Hematopoietic multipotent progenitor cell treated with erythropoietin and hydrocortisone succinate and interleukin-3 and kit ligand, for 8 days (in vitro differentiated cells): ENCODE measurements at places on chromosomes 3 and 15.

GRCh38 chr3:42712344-42712648, 9.7 kb upstream of the HHATL start:
- DNase-seq = no peak

GRCh38 chr15:49674370-49674769, 53.5 kb downstream of the DTWD1 start:
- no peak for DNase-seq

- no peak for DNase-seq
Measured at GRCh38 chr3:172257648-172258400, 190.4 kb downstream of the GHSR start.

DNA sequence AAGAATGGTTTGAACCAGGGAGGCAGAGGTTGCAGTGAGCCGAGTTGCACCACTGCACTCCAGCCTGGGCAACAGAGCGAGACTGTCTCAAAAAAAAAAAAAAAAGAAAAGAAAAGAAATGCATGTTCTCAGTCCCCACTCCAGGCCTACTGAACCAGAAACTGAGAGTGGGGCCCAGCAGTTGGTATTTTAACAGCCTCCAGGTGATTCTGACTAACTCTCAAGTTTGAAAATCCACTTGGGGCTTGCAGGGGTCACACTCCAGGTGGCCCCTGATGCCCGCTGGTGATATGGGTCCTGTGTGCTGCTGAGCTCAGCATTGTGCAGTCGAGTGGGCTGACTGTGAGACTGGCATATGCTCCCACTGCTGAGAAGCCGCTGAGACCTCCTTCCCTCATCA, 133.7 kb upstream of the C2CD4B start:
- no peak for DNase-seq

DNA sequence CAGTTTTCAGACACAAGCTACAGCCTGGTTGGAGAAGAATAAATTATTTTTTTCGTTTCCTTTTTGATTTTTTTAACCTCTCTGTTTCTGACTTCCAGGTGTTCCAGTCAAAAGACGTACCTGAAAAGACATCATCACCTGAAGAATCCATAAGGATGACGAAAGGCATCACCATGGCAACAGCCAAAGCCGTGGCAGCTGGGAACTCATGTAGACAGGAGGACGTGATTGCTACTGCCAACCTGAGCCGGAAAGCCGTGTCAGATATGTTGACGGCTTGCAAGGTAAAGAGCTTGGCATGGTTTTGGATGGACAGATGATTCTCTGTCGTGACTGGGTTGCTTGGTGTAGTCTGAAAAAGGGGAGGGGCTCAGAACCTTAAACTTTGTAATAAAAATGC, 237.0 kb upstream of the TPM1 start:
- no peak for DNase-seq

GRCh38 chr3:87145553-87145952, 81.6 kb upstream of the CHMP2B start:
- peak; percentile 44 for DNase-seq

GRCh38 chr3:45575386-45575923, 19.1 kb upstream of the LIMD1 start:
- DNase-seq = peak; percentile 30

- DNase-seq = peak; percentile 54
Measured at GRCh38 chr3:57654267-57654666, 38.6 kb downstream of the DENND6A start.

DNA sequence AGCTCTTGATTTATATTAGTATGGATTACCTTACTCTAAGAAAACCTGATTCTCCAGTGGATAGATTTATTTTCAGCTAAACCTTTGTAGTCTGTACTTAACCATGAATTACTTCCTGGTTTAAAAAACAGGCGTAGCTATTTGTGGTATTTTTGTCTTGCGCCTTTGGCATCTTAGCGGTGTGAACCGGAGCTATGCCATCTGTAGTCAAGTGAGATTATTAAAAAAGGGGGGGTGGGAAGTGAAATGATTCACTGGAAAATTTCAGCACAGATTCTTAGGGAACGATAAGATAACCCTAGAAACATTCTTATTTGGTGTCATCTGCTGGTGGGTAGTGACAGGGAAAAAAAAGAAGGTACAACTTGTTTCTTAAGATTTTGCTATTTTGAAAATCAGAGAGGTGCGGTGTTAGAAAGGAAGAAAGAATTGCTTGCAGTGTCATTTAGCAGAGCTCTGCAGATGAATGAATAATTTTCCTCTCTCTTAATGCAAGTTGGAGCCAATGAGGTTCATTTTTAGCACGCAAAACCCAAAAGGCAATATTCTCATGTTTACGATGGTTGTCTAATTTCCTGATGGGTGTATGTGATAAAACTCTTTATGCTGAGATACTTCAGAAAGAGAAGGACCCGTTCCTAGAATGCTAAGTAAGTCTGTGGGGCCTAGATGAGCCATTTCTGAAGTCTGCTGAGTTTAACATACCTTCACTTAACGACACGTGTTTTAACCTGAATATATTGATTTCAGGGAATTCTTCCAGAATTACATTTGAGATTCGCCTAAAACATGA, 44.0 kb downstream of the PSMD6 start:
- peak; percentile 41 for DNase-seq

DNA sequence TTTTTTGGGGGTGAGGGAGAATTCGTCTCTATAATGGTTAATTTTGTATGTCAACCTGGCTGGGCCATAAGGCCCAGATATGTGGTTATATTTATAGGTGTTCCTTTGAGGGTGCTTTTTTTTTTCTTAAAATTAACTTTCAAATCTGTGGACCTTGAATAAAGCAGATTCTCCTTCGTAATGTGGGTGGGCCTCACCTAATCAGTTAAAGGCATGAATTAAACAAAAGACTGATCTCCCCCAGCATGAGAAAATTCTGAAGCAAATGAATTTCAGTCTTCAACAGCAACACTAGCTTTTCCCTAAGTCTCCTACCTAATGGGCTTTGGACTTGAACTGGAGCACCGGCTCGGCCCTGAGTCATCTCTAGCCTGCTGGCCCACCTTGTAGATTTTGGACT, 77.4 kb downstream of the GMNC start:
- DNase-seq = no peak

GRCh38 chr3:2810723-2811122, 299.5 kb downstream of the IL5RA start:
- DNase-seq = no peak

GRCh38 chr3:171749124-171749523, 61.2 kb downstream of the PLD1 start:
- no peak for DNase-seq

GRCh38 chr15:58538901-58539300, 107.1 kb downstream of the LIPC start:
- DNase-seq = no peak

GRCh38 chr15:71198846-71199245, 83.6 kb downstream of the THSD4 start:
- no peak for DNase-seq

DNA sequence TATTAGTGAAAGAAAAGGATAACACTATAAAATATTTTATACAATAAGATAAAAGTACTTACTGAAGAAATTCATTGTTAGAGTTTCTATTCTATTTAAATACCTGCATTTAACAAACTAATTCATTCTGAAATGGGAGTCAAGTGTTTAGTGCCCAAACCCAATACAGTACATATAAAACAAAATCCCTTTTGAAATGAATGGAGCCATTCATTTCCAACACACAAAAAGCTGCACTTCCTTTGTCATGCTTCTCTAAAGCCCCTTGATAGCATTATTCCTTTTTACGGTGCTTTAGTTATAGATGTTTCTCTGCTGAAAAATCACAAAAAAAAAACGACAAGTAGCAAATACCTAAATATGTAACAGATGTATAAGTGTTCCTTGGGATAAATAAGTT, 596.3 kb downstream of the ZIC1 start:
- DNase-seq = no peak

DNA sequence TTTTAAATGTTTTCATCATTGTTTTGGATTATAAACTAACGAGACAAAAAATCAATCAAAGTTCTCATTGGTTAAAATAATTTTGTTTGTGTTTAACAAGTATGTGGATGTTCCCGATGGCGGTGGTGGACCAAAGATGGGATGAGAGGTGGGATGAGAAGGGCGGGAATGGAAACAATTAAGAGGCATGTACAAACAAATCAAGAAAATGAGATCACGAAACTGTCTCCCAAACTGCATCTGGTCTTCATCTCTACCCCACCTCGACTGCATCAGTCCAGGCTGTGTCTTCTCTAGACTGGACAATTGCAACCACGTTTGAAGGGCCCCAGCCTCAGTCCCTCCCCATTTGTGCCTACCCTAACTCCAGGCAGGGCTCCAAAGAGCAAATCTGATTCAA, 56.1 kb downstream of the SLC12A8 start:
- no peak for DNase-seq

DNA sequence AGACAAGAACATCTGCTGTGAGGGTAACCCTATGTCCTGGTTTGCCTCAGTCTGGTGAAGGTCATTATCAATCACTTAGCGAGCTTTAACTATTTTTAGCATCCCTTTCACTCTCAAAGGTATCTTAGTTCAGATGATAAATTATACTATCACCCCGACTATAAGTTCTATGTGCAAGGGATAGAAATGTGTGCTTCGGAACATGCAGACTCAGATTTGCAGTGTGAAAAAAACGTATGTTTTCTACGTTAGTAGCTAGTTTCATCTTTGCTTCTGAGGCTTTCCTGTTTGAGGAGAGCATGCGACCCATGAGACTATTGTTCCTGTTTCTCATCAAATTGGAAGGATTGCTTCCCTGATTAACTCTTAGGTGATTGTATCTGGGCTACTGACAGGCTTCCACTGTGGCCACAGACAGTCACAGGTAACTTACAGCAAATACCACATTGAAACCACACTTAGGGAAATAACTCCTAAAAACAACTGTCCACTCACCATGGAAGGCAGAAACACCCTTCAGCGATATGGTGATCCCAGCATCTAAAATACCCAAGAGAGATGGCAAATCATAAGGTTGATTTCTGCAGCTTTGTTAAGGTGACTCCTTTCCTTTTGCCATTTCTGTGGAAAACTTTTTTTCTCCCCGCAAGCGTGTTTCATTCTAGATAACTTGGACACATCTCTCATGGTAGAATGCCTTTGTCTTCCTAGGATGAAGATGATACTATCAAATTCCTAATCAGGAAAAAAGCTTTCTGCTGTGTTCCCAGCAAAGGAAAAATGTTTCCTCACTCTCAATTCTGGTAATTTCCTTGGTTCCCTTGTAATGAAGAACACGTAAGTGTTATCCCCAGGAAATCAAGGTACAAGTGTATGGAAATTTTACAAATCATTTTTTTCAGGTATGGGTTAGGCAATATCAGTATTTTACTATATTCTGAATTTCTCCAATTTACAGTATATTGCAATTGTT, 5.2 kb downstream of the GCSAM start:
- no peak for DNase-seq

DNA sequence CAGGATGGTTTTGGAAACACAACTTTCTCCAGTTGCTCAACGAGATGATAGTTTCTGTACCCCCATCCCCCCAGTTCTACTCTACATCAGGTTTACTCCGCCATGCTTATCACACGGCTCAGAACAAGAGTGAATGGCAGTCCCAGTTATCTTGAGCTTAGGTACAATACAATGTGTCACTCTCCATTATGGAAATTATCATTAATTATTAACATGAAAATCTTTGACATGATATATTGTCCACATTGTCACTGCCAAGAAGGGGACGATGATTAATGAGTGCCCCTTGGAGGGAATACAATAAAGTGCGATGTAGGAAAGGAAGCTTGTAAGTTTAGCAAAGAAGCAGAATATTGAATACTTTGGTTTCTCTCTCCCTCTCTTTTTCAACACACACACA, 252.6 kb upstream of the CFAP20DC start:
- no peak for DNase-seq

DNA sequence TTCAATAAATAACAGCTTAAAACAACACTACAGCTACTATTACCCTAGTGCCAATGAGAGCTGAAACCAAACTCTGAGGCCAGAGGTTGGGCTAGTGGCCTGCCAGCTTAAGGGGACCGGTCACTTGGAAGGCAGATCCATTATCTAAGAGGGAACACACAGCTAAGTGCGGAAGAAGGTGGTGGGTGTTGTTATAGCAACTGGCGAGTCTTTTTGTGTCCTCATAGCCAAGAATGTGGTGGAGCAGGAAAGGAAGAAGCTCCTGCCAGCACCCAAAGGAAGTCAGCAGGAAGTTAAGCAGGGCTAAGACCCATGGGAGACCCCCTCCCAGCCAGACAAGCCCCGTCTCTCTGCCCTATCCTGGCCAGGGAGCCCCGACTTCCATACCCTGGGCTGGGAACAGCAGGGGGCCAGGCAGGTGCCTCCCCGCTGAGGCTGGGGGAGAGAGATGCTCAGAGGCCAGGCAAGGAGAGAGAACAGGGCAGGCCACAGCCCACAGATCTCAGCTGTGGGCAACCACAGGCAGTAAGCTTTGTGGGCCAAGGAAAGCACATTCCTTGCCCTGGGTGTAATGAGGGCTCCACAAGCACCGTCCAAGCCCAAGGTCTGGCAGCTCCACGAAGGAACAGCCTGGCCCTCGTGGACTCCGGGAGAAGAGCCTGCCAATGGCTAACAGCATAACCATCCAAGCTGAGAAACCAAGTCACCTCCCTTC, 34.0 kb upstream of the HRH1 start:
- DNase-seq = no peak

DNA sequence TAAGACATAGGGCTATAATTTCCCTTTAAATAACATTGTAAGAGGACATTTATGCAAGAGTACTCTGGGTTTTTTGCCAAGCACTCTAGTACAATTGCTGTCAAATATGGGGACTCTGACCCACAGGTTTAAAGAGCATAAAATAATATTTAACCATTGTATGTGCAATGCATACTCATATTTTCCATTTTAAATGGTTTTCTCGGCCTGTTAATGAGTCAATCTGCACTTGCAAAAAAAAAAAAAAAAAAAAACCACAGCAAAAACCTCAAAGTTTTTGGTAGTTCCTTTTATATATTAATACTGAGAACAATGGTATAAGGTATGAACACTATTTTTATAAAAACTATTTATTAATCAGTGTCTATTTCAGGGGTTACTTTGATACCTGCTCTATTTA, 304.0 kb upstream of the CBLB start:
- DNase-seq = no peak

DNA sequence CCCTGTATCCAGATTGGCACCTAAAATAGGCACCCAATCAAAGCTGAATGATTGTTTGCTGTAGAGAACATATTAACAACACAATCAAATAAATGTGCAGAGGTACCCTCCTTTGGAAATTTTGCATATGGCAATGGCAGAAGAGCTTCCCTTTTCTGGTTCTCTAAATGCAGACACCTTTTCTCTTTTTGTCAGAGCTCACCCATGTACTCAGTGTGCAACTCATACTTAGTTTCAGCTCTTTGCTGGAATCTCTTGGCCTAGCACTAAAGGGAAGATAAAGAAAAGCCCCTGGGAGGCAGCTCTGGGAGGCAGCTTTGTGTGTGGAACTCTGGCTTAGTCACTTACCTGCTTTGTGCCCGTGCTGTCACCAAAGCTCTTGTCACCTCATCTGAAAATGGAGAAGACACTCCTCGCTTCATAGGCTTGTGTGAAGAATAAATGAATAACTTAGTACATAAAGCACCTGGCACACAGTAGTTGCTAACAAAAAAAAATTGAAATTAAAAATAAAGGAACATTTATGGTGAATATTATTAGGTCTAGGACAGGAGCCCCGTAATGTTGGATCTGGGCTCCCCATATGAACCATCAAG, 28.8 kb downstream of the ST6GAL1 start:
- no peak for DNase-seq

- DNase-seq = no peak
Measured at GRCh38 chr3:28125342-28125741, 116.1 kb upstream of the CMC1 start.

- DNase-seq = no peak
Measured at GRCh38 chr15:77592758-77593157, 40.0 kb downstream of the LINGO1 start.
